ENCODE measurements at places on chromosomes 7 and 10.

- DNase-seq = no peak
These were observed 108.1 kb downstream of the GNAT3 start for GRCh38 chr7:80403686-80404241.

- peak; percentile 33 for DNase-seq
These were observed at the start of gene HOXA10 for GRCh38 chr7:27173956-27174873. Gene HOXA10 (minus strand): TSS chr7:27174320. CDS start chr7:27174306, 14 bp downstream.

DNA sequence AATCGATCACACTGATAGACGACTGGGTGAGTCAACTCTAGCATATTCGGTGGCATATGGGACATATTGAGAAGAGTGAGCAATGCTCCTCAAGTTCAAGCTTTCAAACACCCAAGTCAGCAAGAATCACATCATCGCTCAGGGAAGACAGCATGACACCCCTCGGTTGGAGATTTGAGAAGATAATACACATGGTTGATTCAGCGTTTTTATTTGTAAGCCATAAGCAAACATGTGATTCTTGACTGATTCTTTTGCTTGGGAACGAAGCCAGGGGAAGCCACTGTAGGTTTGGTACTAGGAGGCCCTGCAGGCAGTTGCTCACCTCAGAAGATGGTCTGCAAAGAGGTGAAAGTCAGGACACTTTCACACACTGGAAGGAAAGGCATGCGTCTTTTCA is 12.6 kb downstream of the UCMA start:
- no peak for DNase-seq

GRCh38 chr10:32340596-32341180 is 6.3 kb downstream of the EPC1 start:
- no peak for DNase-seq

DNA sequence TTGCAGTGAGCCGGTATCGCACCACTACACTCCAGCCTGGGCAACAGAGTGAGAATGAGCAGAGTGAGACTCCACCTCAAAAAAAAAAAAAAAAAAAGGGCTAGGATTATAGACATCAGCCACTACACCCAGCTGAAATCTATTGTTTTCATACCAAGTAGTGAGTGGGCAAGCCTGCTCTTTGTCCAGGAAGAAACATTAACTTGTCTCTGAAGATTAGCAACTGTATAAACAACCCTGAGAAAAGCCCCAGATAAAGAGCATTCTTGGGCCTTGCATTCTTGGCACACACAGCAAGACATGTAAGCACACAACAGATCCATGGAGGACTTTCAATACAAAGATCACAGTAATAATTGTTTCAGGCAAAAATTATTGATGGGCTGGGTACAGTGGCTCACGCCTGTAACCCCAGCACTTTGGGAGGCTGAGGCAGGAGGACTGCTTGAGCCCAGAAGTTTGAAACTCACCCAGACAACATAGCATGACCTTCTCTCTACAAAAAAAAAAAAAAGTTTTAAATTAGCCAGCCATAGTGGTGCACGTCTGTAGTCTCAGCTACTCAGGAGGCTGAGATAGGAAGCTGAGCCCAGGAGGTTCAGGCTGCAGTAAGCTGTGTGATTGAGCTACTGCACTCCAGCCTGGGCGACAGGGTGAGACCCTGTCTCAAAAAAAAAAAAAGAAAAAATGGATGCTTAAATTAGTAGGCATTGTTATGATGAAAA is 4.4 kb downstream of the PSPH start:
- DNase-seq = no peak

- DNase-seq = no peak
These were observed 40.4 kb downstream of the CAMK2B start for GRCh38 chr7:44284881-44285541.
